Activated CD8-positive, alpha-beta memory T cell treated with anti-CD3 and anti-CD28 coated beads, Interleukin-2, amount 50 U/mL, for 48 hours (primary cell): ENCODE measurements at places on chromosomes 2 and 18.

- peak; percentile 28 for DNase-seq
Measured at GRCh38 chr2:120393456-120393855, 47.5 kb downstream of the INHBB start.

- no peak for DNase-seq
Measured at GRCh38 chr18:59540346-59540745, 156.9 kb downstream of the CCBE1 start.

DNA sequence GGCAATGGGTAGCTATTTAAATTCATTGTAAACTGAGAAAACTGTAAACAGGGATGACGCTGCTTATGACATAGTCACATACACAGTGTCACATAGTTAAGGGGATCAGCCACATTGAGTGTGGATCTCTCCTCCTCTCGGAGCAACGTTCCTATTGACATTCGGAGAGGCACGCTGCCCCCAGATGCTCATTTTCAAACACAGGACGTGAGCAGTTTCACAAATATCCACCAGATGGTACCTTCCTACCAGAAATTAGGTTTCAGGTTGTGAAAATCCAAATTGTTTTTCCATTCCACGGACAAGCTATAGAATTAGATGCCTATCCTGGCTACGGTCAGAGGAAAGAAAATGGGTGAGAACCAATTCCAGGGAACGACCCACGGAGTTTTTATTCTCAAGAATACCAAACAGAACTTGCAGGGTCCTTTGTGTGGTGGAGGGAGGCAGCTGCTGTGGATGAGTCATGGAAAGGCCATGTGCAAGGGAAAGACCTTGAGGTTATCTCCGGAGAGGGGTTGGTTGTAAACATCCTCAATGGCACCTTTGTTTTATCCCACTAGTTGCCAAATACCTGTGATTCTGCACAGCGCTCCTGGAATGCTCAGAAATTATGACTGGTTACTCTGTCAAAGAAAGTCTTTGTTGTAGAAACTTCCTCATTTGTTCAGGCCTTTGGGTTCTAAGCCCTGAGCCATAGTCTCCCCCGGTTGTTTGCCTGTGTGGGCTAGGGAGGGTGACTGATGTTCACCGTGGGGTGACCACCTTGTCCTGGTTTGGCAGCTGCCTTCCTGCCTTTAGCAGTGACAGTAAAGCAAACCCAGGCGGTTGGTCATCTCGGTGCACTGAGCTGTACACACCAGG is 88.0 kb downstream of the ACTR3 start:
- DNase-seq, result no peak

DNA sequence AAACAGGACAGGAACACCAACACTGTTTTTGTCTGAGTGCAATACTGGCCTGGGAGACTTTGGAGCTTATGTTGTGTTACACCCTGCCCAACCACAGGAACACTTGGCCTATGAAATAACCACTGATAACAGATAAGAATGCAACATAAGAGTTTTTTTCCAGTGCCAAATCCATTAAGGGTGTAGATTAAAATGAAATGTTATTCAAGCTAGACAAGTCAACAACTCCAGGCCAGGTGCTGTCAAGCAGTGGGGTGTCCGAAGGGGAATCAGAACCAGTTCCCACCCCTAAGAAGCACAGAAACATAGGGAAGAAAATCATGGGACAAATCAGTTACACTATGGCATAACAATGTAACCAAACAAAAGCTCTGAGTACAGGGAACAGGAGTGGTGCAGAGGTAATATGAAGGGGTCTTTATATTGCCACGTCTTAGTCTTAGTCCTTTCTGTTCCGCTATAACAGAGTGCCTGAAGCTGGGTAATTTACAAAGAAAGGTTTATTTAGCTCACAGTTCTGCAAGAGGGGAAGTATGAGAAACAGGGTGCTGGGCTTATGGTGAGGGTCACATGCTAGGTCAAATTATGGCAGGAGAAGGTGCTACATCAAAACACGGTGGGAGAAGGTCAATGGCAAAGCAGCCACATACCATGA is 3.8 kb downstream of the AFG3L2 start:
- DNase-seq, result no peak

GRCh38 chr18:46337271-46337670 is 233.1 kb downstream of the HAUS1 start:
- DNase-seq, result no peak

GRCh38 chr18:57085371-57085770 is 61.5 kb upstream of the BOD1L2 start:
- no peak for DNase-seq

GRCh38 chr18:27005589-27005988 is 140.1 kb upstream of the AQP4 start:
- DNase-seq, result no peak

DNA sequence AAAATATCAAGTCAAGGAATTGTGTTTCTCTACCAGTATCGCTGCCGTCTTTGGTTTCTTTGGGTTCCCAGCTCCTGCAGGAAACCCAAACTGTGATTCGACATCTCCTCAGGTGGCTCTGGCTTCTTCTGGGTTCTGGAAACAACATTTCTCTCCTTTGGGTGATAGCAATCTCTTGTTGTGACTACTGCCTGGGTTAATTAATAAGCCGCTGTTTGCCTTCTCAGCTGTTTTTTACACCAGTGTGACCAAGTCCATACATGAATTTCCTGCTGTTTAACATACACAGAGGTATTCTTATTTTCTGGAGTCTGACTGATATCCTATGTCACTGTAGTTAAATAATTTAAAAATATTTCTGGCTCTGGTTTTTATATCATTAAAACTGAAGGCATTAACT is 112.5 kb upstream of the DCC start:
- no peak for DNase-seq

DNA sequence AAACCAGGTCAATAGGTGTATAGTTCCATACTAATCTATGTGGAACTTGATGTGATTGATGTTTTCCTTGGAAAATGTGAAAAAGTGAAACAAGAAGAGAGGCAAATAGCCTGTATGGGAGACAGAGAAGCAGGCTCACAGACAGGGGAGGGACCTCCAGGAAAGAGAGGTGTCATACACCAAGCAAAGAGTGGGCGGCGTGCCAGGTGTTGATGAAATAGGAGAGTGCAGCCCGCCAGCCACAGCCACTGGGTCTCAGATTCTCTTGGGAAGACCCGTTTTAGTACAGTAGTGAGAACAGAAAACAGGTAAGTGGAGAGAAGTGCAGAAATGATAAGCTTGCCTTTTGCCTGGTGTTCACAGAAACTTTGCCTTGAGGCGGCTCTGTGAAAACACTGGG is 301.9 kb downstream of the ZNF407 start:
- DNase-seq, result no peak

GRCh38 chr2:240136671-240137292 is 677 bp upstream of the COPS9 start:
- no peak for DNase-seq

DNA sequence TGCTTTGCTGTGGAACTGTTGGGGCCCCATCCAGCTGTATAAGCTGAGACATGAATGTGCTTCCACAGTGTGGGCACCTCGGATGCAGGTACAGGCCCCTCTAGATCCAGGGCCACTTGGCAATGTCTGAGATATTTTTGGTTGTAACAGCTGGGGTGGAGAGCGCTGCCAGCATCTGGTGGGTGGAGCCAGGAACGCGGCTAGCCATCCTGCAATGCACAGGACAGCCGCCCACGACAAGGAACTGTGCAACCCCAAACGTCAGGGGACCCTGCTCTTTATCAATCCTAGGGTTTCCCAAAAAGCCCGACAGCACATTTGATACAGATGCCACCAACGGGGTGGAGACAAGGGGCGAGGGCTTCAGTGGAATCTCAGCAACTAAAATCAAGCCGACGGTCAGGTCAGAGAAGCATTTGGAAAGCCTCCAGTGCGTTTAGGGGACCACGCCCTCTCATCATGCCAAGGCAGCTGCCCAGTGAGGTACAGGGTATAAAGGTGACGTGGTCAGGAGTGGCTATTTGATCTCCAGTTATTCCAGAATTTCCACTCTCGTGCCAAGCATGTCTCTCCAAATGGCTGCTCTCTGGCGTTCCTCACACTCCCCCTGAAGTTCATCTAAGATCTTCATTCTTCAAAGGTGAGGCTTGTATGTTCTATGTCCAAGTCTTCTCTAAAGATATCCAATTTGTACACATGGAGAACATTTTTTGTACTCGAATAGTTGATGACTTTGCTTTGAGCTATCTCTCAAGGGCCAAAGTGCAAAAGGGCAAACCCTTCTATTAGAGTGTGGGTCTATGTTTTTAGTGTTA is 55.7 kb downstream of the LRRFIP1 start:
- DNase-seq, result peak; percentile 32
